ENCODE measurements at places on chromosomes 5 and 9. TPM values are rescaled to one million over a fixed set of nuclear protein-coding genes. Genes with fewer than 3 reads are reported as not detected.

The CD72 gene
- total RNA-seq, result 0.49 TPM

The CNTNAP3 gene
- total RNA-seq, result 33.7 TPM

The PCA3 gene
- 0.49 TPM for total RNA-seq

The FUT7 gene
- total RNA-seq, result not detected

The PAM gene
- total RNA-seq, result 66.6 TPM

The PAEP gene
- not detected for total RNA-seq

The IL33 gene
- total RNA-seq, result 14.3 TPM

The SEMA5A gene
- 17.9 TPM for total RNA-seq

The PHF19 gene
- 3.9 TPM for total RNA-seq

The SLC35D2 gene
- total RNA-seq, result 1.5 TPM

The GALT gene
- 16.5 TPM for total RNA-seq

The TRPM3 gene
- total RNA-seq, result 22.1 TPM

The BTNL9 gene
- 2.2 TPM for total RNA-seq

The PDE6A gene
- total RNA-seq, result not detected

The TAF11L10 gene
- not detected for total RNA-seq

The EQTN gene
- 1.2 TPM for total RNA-seq

The LHX2 gene
- total RNA-seq, result 106 TPM
